ENCODE measurements at places on chromosomes 5 and 9.

- DNase-seq, result peak; percentile 19
Observed at GRCh38 chr9:92392690-92393089, 11.7 kb downstream of the OGN start.

- peak; percentile 60 for DNase-seq
Observed at GRCh38 chr5:107487056-107487542, 183.6 kb downstream of the EFNA5 start.

GRCh38 chr9:116336133-116336862, 182.7 kb downstream of the PAPPA start:
- no peak for DNase-seq

DNA sequence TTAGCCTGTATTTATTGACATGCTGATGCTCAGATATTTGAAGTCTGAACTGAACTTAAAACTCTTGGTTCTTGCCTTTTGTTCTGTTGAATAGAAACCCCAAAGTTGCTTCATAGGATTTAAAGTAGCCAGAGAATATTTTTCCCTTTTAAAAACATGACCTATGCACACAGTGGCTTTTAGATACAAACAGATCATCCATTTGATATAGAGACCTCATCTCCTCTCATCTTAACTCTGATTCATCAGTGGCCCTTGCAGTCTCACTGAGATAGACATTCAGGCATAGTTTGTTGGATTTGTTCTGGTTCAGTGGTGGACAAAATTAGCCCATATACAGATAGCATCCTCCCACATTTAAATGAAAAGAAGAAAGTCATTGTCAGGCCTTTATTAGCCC, 43.5 kb upstream of the PJA2 start:
- DNase-seq, result no peak

DNA sequence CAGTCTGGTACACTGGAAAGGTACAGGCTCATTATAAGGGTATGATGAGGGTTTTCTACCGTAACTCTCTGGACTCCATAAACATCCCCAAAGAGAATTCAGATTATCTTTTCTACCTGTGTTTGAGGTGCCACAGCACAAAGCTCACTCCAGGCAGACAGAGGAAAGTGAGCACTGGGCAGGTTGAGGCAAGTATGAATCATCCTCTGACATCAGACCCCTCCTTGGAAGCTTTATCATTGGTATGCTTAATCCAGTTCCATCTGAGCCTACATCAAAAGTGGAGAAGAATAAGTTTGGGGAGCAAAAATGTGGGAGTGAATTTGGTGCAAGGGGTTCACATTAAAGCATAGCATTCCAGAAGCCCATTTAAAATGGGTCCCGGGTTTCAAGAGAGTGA, 21.7 kb downstream of the C9orf152 start:
- no peak for DNase-seq

GRCh38 chr9:14941501-14942405, 31.5 kb upstream of the FREM1 start:
- DNase-seq, result no peak

DNA sequence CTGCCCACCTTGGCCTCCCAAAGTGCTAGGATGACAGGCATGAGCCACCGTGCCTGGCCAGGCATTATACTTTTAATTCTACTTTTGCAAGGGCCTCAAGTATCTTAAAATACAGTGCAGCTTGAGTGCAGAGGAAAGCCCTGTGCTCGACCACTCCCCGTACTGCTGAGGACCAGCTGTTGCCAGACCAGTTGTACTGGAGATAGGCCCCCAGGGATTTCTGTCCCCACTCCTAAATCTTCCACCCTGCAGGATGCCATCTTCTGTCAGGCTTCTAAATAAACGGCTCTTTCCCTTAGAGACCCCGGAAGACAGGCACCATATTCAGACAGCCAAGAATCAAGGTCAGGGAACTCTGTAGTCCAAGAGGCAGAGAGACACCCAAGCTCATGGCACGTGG, 16.6 kb upstream of the PSMD5 start:
- no peak for DNase-seq

- no peak for DNase-seq
Observed at GRCh38 chr5:139473105-139473504, 2.3 kb downstream of the SMIM33 start.

GRCh38 chr9:135908754-135909204, 1.4 kb upstream of the CAMSAP1 start:
- DNase-seq, result peak; percentile 33

GRCh38 chr5:56585999-56586691, 229.2 kb upstream of the MAP3K1 start:
- DNase-seq, result no peak

- DNase-seq, result peak; percentile 47
Observed at GRCh38 chr5:115456056-115456455, 88.5 kb downstream of the FEM1C start.

GRCh38 chr5:104817127-104817526, 1254.5 kb upstream of the NUDT12 start:
- no peak for DNase-seq

- DNase-seq, result no peak
Observed at GRCh38 chr5:179300581-179301180, 44.6 kb downstream of the ADAMTS2 start.

DNA sequence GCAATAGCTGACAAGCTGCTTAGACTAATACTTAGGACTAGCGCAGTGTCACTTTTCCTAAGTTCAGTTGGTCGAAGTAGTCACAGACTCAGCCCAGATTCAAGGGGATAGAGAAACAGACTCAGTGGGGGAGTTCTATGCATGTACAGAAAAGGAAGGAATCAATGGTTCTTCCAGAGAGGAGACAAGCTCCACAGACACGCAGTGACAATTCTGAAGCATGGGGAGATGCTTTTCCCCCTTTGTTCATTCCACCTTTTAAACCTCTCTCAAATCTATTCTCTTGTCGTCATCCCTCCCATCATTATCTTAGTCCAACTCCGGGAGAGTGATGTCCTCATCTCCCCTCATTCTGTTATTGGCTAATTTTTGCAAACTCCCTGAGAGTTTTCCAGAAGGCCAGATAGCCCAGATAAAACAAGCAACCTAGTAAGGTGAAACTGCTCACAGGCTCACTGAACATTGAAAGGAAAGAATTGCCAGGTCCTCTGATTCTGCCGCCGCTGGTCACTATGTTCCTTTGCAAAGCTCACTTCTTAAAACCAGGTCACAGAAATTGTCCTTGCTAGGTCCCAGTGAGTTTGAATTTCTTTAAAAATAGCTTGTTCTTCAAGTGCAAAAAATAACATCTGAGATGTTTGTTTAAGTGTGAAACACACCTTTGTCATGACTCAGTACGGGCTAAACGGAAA, 13.4 kb upstream of the STRBP start:
- no peak for DNase-seq

DNA sequence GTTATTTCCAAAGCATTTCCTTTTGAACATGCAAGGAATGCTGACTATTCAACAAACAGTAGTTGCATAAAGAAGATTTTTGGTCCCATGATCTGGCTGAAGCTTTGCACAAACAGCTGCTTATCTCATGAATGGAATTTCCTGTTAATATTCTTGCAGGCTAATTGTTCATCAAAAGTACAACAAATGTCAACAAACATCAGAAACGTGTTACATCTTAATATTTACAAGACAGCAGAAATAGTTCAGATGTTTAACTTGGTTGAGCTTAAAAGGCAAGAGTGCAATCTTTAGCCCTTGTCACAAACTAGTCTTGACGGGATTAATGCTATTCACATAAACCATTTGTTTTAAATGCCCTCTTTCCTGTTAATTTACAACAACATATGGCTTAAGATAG, 47.9 kb upstream of the BASP1 start:
- DNase-seq, result peak; percentile 76

- no peak for DNase-seq
Observed at GRCh38 chr5:180085837-180086236, 14.3 kb upstream of the RNF130 start.

- no peak for DNase-seq
Observed at GRCh38 chr5:6773342-6774035, 60.3 kb downstream of the TENT4A start.

DNA sequence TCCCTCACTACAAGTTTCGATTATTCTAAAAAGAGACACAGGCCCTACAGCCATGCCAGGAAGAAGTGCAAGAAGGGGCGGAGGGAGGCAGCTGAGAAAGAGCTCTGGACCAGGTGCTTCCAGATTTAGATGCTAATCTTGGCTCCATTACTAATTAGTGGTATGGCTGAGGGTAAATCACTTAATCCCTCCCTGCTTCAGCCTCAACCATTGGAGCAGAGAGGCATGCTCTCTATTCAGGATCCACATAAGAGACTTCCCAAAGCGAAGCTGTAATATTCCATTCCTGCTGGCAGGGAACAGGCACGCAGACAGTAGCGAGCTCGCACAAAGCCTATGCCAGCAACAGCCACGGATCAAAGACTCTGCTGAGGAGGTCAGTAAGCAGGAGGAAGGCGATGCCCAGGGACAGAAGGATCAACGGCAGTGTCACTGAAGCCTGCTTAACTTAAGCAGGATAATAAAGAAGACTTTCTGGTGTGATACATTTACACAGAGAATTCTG, 24.2 kb downstream of the LIFR start:
- no peak for DNase-seq

GRCh38 chr9:99143655-99144054, 38.7 kb downstream of the TGFBR1 start:
- no peak for DNase-seq

DNA sequence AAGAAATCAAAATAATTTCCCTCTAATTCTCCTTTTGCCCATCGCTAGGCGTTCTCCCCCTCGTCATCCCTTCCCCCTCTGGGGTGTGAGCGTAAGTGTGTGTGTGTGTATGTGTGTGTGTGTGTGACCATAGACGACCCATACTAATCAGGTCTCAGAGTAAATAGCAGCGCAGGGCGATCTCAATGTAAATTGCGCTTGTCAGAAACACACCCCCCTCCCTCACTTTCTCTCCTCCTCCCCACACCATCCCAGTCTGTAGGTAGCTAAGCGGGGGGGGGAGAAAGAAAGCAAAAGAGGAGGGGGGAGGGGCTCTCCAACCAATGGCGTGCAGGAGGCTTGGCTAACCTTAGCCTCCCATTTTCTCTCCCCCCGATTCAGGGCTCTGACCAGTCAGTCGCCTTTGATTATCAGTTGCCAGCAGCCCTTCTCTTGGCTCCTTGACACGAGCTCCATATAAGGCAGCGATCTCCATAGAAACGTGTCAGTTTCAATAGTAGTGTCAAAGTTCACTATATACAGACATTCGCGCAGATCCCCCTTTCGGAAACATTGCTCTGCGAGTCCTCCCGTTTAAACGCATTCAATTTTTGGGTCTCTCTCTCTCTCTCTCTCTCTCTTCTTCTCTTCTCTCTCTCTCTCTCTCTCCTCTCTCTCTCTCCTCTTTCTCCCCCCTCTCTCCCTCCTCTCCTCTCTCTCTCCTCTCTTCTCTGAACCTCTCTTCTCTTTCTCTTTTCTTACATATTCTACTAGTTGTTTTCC, at the start of gene NR2F1:
Gene NR2F1 (plus strand): TSS at position 546 of the 762 bp plus-strand sequence. CDS start 1,802 bp downstream, outside the sequence.
- DNase-seq, result peak; percentile 99

- DNase-seq, result no peak
Observed at GRCh38 chr9:98495530-98495929, 213.2 kb downstream of the GABBR2 start.

GRCh38 chr9:79289856-79290255, 281.9 kb upstream of the TLE4 start:
- no peak for DNase-seq

GRCh38 chr9:95003689-95004410, 277.4 kb downstream of the AOPEP start:
- peak; percentile 64 for DNase-seq

- DNase-seq, result no peak
Observed at GRCh38 chr9:21579247-21579671, 97.1 kb upstream of the IFNE start.

- peak; percentile 8 for DNase-seq
Observed at GRCh38 chr9:95181226-95181818, 136.2 kb downstream of the FANCC start.

Data from HCEC 1CT (cell line).